Hindlimb muscle (tissue), 1 donor: ENCODE measurements at places on chromosomes 6 and 20.

GRCh38 chr6:151690768-151691562 lies 116.5 kb upstream of the ESR1 start:
- no peak for DNase-seq

DNA sequence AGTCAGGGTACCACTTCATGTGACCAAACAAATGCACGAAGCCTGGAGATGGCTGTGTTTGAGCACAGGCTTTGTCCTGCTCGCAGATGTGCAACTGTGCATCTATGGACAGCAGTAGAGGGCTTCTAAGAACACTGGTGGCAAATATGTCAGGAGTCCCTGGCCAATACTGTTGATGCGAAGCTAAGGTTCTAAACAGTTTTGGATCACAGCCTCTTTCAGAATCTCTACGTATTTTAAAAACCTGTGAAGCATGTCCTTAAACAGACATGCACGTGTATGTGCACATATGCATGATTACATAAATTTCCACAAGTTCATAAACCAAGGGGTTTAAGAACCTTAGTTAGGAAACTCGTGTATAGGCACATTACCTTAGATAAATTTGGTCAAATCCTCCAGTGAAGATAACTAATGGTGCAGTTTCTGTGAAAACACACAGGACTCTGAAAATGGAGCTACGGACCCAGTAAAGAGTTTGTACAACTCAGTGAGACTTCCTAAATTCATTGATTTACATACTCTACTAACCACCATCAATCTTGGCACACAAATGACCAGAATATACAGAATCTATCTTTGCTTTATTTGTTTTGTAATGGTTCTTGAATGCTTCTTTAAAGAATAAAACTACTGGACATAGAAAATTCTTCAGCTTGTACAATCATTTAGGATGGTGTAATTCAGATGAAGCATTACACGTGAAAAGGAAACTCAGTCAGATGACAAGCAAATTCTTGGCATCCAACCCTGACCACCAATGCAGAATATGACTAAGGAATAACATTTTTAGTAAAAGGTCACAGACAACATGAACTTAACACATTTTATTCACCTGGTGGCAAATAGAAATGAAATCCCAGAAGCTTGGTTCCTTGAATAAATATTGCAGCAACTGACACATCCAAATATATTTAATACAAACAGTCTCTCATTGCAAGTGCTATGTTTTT lies 27.4 kb downstream of the KCNQ5 start:
- DNase-seq: no peak

DNA sequence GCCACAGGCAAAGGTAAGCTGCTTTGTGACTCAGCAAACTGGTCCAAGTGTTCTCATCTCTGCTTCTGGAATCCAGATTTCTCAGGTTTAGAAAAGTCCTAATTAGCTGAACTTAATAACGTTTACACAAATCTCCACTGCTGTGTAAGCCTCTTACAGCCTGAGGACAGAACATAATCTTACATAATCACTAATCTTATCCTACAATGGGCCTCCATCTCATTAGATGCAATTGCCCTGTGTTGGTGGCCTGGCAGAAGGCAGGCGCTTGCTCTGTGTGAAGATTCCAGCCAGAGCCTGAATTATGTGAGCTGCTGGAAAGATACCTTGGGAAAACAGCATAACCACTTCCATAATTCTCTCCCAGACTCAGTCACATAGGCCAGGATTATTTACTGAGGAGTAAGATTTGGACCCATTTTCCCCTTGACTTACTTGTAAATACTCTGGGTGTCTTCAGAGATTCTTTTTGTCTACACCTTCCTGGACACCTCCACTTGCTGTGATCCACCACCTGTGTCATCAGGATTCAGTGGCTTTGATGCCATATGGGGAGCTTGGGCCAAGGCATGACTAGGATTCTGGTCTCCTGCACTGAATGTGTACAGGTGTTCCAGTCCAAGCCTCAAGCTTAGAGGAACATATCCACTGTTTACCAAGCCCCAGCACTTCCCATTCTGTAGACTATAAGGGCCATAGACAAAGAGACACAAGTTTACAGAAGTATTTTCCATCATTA lies 104.4 kb downstream of the C6orf118 start:
- no peak for DNase-seq

- DNase-seq: no peak
Observed at GRCh38 chr6:76422511-76423213, 350.2 kb upstream of the IMPG1 start.

DNA sequence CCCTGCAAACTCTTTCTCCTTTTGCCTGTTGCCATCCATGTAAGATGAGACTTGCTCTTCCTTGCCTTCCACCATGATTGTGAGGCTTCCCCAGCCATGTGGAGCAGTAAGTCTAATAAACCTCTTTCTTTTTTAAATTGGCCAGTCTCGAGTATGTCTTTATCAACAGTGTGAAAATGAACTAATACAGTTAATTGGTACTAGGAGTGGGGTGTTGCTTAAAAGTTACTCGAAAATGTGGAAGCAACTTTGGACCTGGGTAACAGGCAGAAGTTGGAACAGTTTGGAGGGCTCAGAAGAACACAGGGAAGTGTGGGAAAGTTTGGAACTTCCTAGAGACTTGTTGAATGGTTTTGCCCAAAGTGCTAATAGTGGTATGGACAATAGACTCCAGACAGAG lies 359.2 kb upstream of the KHDRBS2 start:
- no peak for DNase-seq

- DNase-seq: no peak
Observed at GRCh38 chr6:701700-702479, 9.0 kb upstream of the EXOC2 start.

- no peak for DNase-seq
Observed at GRCh38 chr20:4455301-4455701, 266.4 kb upstream of the PRND start.

- no peak for DNase-seq
Observed at GRCh38 chr6:112409311-112409710, 62.2 kb downstream of the RFPL4B start.

DNA sequence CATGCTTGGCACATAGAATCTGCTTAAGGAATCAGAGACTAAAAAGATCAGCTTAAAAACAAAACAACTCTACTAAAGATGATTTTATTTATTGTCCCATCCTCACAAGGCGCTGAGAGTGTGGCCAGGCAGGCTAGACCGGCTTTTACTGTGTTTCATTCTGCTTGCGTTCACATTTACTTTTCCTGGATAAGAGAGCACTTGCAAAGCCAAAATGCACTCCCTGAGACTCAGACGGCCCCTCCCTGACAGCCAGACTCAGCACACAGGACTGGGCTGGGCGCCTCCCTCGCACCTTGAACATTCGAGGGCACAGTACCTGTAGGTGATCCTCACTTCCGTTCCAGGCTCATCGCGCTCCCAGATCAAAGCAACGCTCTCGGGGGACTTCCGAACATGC lies 10.2 kb downstream of the ACSS1 start:
- DNase-seq: no peak

GRCh38 chr6:16095180-16095579 lies 33.7 kb upstream of the MYLIP start:
- DNase-seq: no peak

DNA sequence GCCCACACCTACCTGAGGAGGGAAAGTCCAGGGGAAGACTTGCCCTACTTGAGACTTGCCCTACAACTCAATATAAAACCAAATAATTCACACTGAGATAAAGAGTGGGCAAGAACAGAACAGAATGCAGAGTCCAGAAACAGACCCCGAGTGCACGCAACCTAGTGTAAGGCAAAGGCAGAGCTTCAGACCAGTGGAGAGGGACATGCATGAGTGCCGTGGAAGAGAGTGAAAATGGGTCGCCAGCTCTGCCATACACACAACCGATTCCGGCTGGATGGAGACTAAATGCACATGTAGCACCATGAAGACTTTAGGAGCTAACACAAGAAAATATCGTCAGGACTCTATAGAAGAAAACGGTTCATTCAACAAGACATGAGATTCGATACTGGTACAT lies 58.8 kb upstream of the CST7 start:
- no peak for DNase-seq

- no peak for DNase-seq
Observed at GRCh38 chr6:53302678-53303360, 45.9 kb downstream of the ELOVL5 start.

DNA sequence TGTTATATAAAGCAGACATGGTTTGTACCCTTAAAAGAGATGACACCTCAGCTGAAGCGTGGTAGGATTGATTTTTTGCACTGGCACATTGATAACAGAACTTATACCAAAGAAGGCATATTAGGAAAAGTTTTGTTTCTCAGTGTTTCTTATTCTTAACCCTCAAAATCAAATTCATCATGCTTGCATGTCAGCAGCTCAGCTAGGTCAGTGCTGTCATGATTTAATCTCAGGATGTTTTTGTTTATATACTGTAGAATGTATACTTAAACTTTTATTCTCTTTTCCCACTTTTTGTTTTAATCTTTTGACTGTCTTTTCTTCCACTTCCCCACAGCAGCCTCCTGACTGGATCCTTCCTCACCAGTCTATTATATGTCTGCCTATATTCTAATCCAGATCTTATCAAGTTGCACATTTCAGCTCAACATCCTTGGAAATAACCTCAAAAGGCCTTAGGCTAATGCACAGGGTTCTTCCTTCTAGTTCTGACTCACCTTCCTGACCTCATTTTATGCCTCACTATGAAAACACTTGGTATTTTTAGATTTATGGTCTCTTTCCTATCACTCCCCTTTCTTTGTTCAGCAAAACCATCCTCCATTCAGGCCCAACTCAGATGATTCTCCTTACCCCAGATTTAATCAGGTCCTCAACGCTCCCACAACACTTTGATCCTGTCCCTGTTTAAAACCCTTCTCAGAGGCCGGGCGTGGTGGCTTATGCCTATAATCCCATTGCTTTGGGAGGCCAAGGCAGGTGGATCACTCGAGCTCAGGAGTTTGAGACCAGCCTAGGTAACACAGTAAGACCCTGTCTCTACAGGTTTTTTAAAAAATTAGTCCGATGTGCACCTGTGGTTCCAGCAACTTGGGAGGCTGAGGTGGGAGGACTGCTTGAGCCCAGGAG lies 7.2 kb downstream of the HEBP2 start:
- DNase-seq: no peak

DNA sequence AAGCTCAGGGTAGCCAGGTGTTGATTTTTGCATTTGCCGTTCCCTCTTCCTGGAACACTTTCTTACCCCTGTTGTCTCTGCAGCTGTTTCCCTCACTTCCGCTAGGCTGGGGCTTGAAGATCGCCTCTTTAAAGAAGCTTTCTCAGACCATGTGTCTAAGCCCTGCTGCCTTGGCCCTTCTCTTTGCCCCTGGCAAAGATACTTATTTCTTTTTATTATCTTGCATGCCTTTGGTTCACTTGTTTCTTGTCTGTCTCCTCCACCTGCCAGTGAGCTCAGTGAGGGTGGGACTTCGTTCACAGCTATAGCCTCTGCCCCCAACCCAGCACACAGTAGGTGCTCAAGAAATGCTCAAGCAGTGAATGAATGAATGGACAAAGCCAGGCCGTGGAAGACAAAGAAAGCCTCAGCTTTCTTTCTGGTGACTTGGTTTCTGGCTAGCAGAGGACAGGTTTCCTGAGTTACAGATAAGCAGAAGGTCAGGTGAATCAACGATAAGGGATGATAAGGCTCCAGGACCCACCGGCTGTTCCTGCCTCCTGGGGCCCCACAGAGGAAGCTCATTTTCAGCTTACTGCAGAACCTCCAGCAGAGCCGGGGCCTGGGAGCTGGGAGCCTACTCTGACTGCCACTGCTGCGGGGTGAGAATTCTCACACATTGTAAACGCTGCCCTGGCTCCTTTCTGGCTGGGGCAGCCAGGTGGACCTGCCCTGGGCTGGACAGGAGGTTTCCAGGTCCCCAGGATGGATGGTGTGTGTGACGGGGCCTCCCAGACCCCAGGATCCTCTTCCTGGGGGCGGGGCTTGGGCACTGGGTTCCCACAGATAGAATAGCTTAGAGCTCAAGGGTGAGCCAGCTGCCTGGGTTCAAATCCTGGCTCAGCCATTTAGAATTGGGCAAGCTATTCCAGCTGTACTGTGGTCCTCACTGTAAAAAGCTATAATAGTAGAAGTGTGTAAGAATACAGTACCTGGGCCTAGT lies 29.8 kb downstream of the SNAI1 start:
- DNase-seq: no peak
